Mammary epithelial cell (primary cell): ENCODE measurements at places on chromosomes 7 and 10. TPM values are rescaled to one million over a fixed set of nuclear protein-coding genes. Genes with fewer than 3 reads are reported as not detected.

Gene LRRD1
- total RNA-seq, result under 0.01 TPM

DNA sequence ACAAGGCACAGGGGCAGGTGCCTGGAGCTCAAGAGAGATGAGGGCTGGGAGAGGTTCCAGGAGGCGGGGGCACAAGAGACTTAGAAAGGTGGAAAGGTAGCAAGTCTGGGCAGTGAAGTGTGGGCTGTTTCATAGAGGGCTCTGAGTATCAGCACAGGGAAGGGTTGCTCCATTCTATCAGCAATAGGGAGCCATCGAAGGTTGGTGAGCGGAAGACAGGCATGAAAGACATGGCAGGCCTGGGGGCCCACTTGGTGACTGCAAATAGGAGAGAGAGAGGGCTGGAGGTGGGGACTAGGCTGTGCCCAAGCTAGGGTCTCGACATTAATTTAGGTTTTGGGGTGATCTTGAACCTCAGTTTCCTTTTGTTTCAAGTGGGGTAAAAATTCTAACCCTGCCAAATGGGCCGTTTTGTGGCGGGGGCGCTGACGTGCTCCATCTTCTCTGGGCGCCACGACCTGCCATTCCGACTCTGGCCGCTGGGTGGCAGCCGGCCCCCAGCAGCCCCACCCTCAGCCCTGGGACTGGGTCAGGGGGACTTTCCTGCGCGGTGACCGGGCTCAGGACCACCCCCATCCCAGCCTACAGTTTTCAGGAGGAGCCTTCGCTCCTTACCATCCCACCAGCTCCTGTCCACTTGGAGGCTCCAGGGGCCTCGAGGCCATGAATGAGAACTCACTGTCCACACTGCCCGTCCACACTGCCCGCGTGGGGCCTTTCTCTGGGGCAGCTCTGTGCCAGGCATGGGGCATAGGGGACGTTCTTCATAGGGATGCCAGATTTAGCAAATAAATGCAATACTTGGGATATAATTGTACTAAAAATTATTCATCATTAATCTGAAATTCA, 37.2 kb upstream of the PCBD1 start:
- no peak for DNase-seq

Gene OR9A2
- total RNA-seq, result not detected in 2 replicates

DNA sequence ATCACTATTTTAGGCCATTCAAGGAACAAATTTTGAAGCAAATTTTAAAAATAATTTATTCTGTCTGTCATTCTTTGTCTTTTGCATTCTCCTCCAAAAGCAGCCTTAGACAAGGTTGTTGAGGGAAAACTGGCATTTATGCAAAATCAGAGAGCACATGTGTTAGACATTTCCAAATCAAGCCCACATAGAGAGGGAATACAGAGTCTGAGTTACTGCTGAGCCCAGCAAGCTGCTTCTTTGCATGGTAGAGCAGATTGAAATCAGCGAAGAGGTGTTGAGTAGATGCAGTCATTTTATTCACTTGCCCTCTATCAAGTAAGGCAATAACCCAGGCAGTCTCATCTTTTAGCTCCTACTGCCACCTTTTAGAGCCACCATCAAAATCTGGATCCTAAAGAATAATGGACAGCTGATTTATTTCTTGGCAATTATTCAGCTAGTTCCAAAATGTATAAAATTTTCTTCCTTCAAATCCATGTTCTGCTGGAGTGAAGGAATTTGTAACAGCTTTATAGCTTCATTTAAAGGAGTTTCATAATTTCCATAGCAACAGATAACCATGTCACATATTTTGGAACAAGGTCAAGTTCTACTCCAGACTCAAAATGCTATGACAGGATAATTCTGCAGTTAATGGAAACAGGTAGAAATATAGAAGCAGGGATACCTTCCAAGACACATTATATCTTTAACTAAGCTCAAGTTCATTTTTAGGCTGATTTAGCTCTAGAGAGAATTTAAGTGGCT, 7.3 kb upstream of the PCDH15 start:
- no peak for DNase-seq

DNA sequence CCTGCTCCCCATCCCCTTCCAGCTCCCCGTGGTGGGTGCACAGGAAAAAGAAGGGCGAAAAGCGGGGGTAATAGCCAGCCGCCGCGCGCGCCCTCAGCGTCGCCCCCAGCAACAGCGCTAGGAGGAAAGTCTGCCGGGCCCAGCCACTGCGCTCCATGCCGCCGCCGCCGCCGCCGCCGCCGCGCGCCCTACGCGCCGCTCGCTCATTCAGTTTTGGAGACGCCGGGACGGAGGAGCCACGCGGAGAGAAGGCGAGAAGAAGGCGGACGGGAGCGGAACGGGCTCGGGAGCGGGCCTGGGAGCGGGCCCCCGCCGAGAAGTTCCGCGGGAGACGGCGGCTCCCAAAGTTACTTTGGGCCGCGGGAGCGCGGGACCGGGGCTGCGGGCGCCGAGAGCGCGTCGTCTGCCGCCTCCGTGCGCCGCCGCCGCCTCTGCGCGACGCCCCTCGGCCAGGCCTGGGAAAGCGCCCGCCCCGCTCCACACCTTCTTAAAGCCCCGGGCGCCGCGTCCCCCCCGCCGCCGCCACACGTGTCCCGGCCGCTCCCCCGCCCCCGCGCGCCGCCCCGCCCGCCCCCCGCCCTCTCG, at the start of gene RELN:
Gene RELN (minus strand): TSS at position 459 of the 585 bp plus-strand sequence. CDS start 302 bp downstream, at position 157.
- DNase-seq, result peak; percentile 28

DNA sequence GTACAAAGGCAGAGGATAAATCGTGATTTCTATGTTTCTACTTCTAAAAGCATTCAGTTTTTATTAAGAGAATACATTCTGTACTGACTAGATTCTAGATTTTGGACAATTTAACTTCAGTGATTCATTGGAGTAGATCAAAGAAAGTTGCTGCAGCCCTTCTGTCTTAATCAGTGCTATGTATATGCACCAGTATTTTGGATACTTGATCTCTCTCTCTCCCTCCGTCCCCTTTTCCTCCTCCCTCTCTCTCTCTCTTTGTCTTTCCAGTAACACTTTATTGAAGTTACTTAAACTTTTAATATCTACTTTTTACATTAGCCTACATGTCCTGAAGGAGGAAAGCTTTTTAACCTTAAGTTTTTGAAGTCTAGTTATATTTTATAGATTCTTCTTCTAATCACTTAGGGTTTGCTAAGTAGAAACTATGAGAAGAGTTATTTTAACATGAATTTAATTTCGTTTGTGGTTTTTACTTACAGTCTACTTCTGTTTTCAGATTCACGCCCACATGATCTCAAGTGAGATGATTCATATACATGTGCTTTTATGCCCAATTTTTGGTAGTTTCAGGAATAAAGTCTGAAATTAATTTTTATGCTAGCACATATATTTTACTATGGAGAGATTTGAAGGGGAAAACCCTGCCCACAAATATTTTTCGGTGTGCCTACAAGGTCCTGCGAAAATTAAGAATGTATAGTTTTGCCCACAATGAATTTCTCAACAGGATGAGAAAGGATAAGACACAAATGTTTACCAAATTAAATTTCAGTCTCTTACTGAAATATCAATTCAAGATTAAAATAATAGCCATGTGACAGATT, 9.1 kb downstream of the MDFIC start:
- peak; percentile 56 for DNase-seq

DNA sequence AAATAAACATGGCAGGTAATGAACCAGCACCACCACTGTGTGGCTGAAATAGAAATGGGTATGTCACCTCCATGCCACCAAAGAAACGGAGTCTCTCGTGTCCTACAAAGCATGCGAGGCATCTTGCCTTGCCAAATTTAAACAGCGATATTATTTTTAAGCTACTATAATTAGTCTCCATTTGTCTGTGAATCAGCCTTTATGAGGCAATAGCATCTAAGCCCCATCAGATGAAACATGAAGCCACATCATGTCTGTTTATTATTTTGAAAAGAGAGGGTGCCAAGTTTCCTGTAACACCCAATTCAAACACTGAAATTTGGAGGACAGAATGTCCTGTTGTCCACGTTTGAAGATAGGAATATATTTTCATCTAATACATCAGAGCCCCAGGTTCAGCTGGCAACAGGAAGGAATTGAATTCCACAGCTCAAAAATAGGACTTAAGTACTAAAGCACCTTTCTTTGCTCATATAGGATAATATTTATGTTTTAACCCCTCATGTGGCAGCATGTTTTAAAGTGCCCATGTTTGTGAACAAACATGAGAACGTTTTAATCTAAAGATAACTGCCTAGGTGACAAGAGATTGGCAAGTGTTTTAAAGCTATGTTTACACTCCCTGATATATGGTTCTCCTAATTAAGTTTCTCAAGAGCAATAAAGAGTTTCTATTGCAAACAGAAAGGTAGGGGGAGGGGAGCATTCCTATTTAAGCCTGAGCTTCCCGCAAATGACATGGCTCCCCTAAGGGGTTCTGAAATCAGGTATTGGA, 86.8 kb downstream of the SORBS1 start:
- peak; percentile 40 for DNase-seq

DNA sequence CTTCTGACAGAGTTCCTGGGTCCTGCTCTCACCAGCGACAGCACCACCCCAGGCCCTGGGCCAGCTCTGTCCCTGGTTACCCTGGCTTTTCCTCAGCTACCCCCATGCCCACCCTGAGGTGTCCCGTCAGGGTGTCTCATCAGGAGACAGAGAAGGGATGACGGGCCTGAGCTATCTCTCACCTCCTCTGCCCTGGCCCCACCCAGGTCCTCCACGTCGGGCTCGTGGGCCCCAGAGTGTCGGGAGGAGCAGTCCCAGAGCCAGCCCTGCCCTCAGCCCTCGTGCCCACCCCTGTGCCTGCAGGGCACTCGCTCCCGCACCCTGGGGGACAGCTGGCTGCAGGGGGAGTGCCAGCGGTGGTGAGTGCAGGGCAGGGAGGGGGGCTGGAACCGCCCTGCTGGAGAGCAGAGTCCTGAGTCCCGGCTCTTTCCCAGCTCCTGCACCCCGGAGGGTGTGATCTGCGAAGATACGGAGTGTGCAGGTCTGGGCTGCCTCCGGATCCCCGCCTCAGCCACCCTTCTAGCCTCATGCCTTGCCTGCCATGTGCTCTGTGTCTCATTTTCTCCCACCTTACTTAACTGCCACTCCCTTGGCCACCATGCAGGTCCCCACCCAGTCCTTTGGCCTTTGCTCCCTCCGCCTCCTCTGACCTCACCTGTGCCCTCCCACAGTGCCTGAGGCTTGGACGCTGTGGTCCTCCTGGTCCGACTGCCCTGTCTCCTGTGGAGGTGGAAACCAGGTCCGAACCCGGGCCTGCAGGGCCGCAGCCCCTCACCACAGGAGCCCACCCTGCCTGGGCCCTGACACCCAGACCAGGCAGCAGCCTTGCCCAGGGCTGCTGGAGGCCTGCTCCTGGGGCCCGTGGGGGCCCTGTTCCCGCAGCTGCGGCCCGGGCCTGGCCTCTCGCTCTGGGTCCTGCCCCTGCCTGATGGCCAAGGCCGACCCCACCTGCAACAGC, 16.7 kb upstream of the ZNF862 start:
- no peak for DNase-seq

Gene DNTT
- total RNA-seq, result not detected

GRCh38 chr7:54663603-54664234, 95.3 kb downstream of the SEC61G start:
- DNase-seq, result no peak

- DNase-seq, result no peak
Measured at GRCh38 chr10:50885097-50885859, at the start of gene A1CF. TSS of gene A1CF (minus strand) at chr10:50885627. CDS start at chr10:50859940, 25,687 bp downstream.

- no peak for DNase-seq
Measured at GRCh38 chr10:18539335-18539734, 112.1 kb downstream of the NSUN6 start.

DNA sequence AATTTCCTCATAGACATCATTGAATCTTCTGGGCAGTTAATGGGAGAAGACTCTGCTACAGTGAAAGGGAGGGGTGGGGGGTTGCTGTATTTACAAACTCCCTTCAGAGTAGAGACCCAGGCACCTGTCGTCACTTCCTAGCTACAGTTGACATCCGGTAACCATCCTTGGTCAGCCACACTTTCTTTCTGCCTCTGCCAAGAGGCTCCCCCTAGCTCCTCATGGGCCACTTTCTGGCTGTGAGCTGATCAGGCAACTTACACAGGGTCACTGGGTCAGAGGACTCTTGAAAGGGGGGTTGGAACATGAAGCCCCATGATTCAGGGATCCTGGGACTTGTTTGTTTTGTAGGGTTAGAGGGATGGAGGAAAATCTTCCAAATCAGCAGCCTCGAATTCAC, 1.2 kb downstream of the TECPR1 start:
- DNase-seq, result no peak

DNA sequence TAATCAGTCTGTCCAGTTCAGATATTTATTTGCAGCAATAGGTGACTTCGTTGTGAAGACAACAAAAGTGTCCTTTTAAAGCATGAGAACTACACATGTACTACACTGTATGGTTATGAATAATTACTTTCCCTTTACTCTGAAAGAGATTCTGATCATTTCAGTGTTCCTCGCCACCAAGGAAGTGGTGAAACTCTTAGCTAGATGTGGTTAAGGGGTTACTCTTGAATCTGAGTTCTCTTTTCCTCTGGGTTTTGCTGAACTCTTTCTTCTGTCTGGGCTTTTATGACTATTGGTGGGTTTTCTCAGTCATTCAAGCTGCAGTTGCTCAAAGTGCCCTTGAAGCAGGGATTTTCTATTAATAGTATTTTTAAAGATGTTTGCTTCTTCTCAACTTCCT, 127.9 kb upstream of the SEM1 start:
- DNase-seq, result no peak

DNA sequence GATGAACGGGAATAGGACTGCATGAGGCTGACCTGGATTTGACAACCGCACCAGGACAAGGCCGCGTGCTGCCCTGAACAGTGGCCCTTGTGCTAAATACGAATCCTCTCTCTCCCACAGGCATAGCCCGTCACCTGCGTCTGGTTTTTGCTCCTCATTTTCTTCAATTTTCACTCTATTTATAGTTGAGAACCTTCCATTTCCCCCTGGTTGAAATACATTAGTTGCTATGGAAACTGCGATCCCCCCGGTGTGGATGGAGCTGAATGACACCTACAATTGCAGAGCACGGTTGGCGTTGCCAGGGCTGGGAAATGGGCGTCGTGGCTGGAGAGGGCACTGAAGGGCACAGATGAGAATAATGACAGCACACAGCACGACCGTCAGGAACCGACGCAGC, 158.6 kb upstream of the PITRM1 start:
- DNase-seq, result no peak

GRCh38 chr10:133324198-133324792, 12.4 kb downstream of the CALY start:
- DNase-seq, result no peak

Gene TMEM229A
- not detected in 2 replicates for total RNA-seq

DNA sequence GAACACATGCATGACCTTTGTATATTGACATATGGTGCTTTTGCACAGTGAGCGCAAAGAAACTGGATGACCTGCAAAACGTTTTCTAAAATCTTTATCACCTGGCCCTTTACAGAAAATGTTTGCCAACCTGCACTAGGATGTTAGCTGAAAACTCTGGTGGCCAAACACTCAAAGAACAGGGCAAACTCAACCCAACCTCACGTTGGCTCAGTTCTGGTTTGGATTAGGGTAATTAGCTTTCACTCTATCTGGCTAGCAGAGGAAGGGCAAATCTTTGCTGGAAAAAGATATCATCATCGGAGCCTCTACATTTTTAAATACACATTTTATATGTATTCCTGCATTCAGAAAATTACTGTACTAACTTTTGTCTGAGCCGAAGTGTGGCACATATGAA, 688.9 kb downstream of the PHTF2 start:
- DNase-seq, result no peak

Gene ZNF775
- total RNA-seq, result 2.0 TPM

- DNase-seq, result peak; percentile 52
Measured at GRCh38 chr7:137933270-137934017, 68.4 kb downstream of the CREB3L2 start.
